HCT116 (cell line): ENCODE measurements at places on chromosomes 1 and 21. TPM values are rescaled to one million over a fixed set of nuclear protein-coding genes. Genes with fewer than 3 reads are reported as not detected.

ZBTB37 gene
- total RNA-seq: 9.5 TPM

TMEM125 gene
- 13.9 TPM for total RNA-seq

GJB4 gene
- 2.0 TPM for total RNA-seq

SLC9C2 gene
- not detected for total RNA-seq

NDUFS5 gene
- total RNA-seq: 263 TPM

RPTN gene
- not detected for total RNA-seq

HAPLN2 gene
- total RNA-seq: 0.54 TPM

LRRC8C gene
- 8.4 TPM for total RNA-seq

HUNK gene
- total RNA-seq: not detected

OR2L13 gene
- total RNA-seq: not detected

BCL2L15 gene
- total RNA-seq: 0.54 TPM

WDTC1 gene
- 26.6 TPM for total RNA-seq

KCNJ6 gene
- total RNA-seq: not detected

FCRL2 gene
- not detected for total RNA-seq

HSD3B2 gene
- 1.4 TPM for total RNA-seq

MR1 gene
- total RNA-seq: 6.6 TPM

WNT9A gene
- total RNA-seq: 5.6 TPM
